Kidney epithelial cell (primary cell): ENCODE measurements at places on chromosomes 5 and 9. TPM values are rescaled to one million over a fixed set of nuclear protein-coding genes. Genes with fewer than 3 reads are reported as not detected.

- DNase-seq, result no peak
Observed at GRCh38 chr5:16922430-16922829, 13.7 kb downstream of the MYO10 start.

DNA sequence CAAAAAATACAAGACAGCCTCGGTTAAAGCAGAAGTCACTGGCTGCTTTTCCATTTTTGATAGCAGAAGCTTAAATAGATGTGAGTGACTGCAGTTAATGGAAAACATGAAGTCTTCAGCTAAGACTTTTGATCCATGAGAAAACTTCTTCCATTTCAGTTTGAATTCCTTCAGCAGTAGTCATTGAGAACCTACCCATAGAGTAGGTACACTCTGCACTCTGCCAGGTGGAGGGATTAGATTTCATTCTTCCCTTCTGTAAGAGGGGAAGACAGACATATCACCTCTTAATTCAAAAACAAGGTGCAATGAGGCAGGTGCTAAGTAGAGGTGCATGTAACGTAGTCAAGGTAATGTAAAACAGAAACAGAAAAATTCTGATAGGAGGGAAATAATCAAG is 26.7 kb upstream of the XPA start:
- no peak for DNase-seq

BTNL8 gene
- not detected in 2 replicates for total RNA-seq

- DNase-seq, result peak; percentile 98
Observed at GRCh38 chr5:37668524-37669047, 171.3 kb downstream of the GDNF start.

ADAMTS2 gene
- 1.8 and 2.3 TPM in 2 replicates for total RNA-seq
